ENCODE measurements at places on chromosomes 13 and 19.

- no peak for DNase-seq
Measured at GRCh38 chr19:12763100-12763499, 11.5 kb downstream of the BEST2 start.

DNA sequence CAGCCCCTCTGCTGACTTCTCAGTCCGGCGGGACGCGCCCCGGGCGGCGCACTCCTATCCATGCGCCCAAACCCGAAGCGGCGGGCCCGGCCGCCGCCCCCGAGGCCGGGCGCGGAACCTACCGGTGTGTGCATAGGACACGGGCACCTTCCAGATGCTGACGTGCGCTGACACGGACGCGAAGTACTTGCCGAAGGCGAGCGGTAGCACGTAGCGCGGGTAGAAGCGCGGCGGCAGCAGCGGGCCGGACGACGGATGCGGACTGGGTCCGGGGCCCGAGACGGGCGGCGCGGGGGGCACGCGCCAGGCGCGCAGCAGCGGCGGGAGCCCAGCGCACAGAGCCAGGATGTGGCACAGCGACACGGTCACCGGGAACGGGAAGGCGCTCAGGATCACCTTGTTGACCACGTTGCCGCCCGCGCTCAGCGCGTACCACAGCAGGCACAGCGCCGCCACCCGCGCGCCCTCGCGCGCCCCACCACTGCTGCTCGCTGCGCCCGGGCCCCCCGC lies 338 bp downstream of the SLC35E1 start:
- DNase-seq = no peak

- DNase-seq = no peak
Measured at GRCh38 chr19:49387936-49388372, at the start of gene KASH5. Gene KASH5, plus strand, starts transcription at chr19:49388249. Its CDS starts 2,635 bp downstream, at chr19:49390884.

DNA sequence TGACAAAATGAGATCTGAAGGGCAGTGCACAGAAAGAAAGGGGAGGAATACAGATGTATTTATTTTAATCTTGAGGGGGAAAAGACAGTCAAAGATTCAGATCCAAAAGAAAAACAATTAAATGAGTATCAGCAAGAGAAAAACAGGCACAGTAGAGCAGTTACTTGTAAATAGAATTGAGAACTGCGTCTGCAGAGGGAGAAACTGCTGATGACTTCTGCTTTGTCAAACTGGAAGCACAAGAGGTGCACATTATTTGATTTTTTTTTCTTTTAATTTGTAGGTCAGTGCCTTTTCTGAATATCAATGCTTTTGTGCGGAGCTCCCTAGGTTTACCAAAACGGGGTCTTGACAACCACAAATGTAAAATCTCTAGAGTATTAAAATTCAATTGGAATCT lies 37.3 kb downstream of the EFNB2 start:
- DNase-seq = no peak

- no peak for DNase-seq
Measured at GRCh38 chr13:47813718-47814117, 187.4 kb downstream of the SUCLA2 start.
